ENCODE measurements at places on chromosomes 2 and 18.

DNA sequence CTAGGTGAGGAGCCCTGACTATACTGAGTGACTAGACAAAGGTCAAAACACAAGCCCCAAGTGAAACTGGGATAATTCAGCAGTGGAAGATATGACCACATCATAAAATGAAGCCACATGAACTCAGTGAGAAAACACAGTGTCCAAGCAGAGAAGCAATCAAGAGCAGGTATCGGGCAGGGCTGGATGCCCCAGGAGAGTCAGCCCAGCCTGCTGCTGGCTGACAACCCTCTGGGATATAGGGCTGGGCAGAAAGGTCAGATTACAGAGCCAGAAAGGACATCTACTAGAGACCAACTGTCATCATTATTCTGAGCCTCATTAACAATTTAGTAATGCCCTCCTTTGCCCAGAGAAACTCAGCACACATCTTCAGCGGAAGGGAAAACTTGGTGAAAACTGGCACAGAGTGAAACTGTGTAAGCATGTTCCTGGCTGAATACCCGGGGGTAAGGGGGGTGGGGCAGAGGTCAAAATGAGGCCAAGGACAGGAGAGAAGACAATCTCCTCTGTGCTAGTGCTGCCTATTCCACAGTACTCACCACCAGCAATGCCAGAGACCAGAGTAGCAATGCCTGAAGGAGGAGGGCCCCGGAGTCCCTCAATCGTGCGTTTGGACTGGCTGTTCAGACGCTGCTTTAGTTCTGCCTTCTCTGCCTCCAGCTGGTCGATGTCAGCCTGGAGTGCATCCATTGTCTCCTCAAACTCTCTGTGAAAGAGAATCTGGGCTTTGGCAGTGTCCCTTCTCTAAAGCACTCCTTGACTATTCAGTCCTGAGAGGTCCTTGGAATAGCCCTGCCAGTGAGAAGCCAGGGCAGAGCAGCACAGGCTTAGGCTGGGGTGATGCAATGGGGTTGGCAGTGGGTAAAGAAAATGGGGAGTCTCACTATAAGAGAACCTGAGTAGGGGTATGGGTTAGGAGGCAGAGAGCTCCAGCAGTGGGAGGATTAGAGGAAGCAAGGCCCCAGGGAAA, 15.3 kb downstream of the DCTN1 start:
- no peak for DNase-seq

DNA sequence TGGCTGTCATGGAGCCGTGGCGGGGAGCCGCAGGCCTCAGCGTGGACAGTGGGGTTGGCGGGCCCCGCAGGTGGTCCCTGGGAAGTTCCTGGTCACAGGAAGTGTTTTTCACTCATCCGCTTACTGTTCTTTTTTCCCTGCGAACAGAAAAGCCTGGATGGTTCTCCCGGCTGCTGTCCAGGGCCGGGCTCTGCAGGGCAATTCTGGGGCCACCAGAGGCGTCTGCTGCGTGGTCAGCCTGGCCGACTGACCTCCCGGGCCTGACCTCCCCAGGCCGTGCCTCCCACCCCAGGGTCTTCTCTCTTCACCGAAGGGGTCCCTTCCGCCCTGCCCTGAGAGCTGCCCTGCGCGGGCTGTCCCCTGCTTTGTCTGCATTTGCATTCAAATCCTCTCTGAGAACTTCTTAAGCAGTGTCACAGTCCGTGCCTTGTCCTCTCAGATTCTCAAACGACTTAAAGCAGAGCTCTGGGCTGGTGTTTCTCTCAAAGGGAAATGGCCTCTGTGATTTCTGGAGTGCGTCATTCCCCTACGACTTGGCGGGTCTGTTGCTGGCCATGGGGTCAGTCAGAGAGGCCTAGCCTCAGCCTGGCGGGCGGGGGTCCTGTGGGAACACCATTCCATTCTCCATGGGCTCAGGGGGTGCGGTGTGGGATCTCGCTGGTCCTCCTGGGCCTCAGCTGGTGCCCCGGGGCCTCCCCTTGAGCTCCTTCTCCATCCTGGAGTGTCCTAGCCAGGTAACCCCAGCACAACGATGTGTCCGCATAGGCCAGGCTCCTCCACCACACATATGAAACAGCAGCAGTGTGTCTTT, 38.3 kb downstream of the KLHL29 start:
- DNase-seq = no peak

- DNase-seq = no peak
Observed at GRCh38 chr2:188272121-188272520, 19.6 kb upstream of the GULP1 start.

- no peak for DNase-seq
Observed at GRCh38 chr18:76999077-76999476, 133.5 kb downstream of the MBP start.

GRCh38 chr2:188475945-188476344, 184.3 kb downstream of the GULP1 start:
- no peak for DNase-seq

GRCh38 chr18:68439642-68440041, 275.3 kb downstream of the TMX3 start:
- DNase-seq = no peak

GRCh38 chr2:113869253-113869652, 20.6 kb upstream of the ACTR3 start:
- no peak for DNase-seq

DNA sequence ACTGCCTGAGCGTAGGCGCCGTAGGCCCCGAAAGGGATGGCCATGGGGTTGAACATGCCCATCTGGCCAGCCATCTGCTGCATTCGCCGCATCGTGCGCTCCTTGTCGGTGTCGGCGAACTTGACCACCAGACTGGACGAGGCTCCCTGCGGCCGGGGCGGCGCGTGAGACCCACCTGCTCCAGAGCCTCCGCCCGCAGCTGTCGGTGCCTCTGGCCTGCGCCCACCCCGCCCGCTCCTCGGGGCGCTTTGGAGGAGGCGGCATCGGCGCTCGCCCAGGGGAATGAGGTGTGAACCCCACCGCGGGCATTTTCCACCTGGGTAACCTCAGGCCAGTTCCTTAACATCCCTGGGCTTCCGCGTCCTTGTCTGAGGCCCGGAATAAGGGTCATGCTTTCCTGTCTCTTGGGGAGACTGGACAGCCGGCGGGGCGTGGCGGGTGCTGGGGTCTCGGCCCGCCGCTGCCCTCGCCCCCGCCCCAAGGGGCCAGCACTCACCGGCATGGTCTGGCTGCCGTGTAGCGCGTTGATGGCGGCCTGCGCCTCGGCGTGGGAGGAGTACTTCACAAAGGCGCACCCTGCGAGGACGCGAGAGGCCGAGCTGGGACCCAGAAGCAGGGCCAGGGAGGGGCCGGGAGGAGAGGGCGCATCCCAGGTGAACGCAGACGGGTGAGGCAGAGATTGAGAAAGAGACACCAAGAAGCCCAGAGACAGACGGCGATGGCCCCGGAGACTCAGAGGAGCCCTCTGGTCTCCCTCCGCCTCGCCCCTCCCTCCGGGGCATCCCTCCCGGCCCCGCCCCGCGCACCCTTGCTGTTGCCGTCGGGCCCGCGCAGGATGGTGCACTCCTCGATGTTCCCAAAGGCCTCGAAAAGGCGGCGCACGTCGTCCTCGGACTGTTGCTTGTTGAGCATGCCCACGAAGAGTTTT, 291.0 kb downstream of the CELF4 start:
- no peak for DNase-seq

GRCh38 chr2:38597115-38597514, 5.6 kb downstream of the HNRNPLL start:
- DNase-seq = no peak

DNA sequence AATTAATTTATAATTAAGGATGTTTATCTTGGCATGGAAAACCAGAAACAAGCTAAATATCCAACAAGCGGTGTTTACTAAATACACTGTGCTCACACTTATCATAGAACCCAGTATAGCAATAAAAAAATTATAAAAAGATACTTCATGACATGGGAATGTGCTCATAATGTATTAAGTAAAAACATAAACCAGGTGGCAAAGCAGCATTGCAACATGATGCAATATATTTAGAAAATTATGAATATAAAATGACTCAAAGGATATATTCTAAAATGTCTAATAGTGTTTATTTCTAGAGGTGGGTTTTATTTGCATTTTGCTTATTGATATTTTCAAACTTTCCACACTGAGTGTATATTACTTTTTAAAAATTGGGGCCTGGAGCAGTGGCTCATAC, 84.4 kb upstream of the ATL2 start:
- DNase-seq = no peak

GRCh38 chr2:235493775-235494715, at the start of gene AGAP1:
Gene AGAP1 (plus strand): TSS chr2:235494043.
- DNase-seq = no peak

DNA sequence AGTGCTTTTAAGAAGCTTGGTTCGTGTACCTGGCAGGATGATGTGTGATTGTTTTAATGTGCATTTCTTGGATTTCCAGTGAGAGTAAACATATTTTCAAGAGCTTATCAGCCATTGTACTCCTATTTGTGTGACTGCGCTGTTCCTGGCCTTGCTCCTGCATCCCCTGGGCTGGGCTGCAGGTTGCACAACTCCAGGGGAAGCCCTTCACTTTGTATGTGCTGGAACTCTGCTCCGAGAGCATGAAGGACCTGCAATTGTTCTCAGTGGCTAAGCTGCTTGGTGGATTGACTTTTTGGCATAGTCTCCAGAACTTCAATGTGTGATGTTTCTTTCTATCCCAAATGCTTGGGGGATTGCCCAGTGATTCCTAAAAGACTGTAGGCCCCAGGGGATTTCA, 18.8 kb downstream of the ATP6V1C2 start:
- no peak for DNase-seq

- no peak for DNase-seq
Observed at GRCh38 chr2:68387408-68388350, 22.6 kb downstream of the PLEK start.

DNA sequence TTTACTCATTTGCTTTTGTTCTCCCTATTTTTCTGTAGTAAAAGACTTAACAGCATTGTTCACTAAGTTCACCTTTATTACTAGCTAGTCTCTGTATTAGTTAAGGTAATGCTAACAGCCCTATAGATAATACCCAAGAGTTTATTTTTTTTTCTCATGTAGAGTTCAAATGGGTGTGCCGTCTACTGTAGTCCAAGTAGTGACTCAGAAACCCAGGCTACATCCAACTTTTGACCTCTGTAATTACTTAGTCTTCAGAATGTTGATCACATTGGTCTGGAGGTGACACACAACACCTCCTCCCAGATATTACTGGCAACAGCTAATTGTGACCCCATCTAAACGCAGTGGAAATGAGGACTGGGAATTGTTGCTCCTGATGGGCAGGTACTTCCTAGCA, 7.7 kb downstream of the COQ10B start:
- no peak for DNase-seq

DNA sequence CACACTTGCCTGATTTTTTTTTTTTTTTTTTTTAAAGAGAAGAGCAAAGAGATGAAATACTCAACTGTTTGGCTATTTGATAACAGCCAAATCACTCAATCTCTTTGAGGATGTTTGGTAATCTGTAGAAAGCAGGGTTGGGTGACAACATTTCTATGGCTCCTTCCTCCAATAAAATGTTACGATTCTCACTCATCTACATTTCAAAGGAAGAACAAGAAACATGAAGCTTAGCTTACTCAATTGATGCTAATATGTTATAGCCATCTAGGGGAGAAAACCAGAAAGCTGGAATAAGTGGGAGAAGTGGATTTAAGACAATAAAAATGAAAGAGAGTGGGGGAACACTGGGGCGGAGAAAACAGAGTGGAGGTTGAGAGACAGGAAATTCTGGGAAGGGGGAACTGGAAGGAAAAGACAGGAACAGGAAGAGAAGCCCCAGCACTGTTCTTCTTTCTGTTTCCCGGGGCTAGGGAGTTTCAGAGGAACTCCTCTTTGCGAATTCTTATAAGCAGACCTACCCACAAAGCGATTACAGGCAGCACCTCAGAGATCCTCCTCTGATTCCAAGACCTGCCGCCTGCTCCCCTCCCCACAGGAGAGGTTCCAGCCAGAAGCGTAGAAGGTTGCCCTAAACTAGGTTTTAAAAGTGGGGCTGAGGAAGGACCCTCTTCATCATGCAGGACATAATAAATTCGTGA, 13.3 kb downstream of the ST3GAL5 start:
- DNase-seq = no peak

DNA sequence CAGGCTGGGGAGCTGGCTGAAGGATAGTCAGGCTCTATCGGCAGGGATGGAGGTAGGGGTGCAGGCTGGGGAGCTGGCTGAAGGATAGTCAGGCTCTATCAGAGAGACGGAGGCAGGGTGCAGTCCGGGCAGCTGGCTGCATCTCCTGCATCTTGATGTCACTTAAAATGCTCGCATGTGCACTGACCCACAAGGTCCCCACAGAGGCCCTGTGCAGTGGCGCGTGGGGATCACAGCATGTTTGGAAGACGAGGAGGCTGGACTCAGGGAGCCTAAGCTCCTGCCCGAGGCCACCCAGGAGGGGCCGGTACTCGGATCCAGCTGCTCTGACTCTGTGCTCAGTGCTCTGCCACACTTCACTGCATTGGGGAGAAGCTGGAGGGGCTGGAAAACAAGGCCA, 189.0 kb upstream of the HDAC4 start:
- no peak for DNase-seq

DNA sequence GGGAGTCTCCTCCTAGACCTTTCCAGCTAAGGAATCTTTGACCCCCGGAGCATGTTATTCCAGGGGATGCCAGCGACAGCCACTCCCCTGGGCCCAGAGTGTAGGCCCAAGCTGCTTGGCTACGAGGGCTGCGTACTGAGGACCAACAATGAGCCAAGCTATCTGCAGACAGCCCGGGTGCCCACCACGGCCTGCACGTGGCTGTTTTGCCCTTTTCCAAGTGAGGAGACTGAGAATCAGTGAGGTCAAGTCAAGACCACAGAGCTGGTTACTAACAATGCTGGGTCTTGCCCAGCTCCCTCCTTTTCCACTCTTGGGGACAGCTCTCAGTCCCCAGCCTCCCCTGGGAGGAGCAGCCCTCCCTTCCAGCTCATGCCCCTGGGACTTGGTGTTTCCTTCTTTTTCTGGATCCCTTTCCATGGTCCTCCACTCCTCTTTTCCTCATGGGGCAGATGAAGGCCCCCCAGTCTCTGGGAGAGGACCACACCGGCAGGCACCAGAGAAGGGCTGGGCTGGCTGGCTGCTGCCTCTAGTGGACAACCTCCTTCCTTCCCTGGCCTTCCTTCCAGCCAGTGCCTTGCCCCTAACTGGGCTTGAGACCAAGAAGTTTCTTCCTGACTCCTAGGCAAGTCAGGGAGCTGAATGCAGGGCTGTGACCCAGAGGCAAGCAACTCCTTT, 550 bp upstream of the MALL start:
- DNase-seq = no peak

DNA sequence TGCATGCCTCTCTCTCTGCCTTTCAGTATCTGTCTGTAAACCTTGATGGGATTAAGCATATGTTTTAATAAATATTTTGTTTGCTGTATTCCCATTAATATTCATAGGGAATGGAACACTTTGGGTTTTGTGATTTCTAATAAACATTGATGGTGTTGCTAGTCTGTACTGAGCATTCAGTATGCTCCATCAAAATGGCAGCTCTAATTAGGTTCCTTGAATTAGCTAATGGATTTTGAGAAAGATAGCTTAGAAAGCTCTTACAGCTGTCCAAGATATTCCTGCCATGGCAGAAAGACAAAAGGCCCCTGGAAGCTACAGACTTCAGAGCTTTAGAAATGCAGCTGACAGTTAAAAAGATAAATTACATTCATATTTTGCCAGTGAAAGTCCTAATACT, 199.2 kb upstream of the NRP2 start:
- DNase-seq = no peak

- DNase-seq = no peak
Observed at GRCh38 chr2:179592167-179592936, 269.1 kb downstream of the ZNF385B start.

- DNase-seq = no peak
Observed at GRCh38 chr18:56309104-56309503, 329.3 kb downstream of the TXNL1 start.

All from stimulated activated CD4-positive, alpha-beta T cell treated with anti-CD3 and anti-CD28 coated beads, Interleukin-15, amount 100 ng/mL, for 1 hour (primary cell).